ENCODE measurements at places on chromosomes 4 and X.

GRCh38 chr4:104248726-104249125 is 246.0 kb downstream of the CXXC4 start:
- no peak for DNase-seq

DNA sequence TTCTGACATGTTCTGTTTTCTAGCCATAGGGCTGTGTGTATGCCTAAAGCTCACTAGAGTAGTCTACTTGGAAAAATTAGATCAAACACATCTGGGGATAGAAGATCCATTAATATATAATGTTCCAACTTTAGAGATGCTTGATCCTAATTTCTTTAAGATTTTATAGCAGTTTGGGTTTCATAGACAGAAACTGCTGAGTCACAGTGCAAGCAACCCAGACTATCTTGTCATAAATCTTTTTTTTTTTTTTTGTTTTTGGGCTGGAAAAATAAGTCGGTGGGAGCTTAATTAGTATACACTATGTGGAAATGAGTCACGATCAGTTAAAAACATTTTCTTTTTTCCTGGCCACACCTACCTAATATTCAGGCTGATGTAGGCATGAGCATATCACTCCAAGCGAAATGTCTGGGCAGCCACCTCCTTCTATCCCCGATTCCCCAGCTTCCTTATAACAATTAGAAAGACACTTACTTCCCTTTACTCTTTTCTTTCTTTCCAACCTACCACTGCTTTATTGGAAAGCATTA is 58.2 kb upstream of the CASK start:
- no peak for DNase-seq

DNA sequence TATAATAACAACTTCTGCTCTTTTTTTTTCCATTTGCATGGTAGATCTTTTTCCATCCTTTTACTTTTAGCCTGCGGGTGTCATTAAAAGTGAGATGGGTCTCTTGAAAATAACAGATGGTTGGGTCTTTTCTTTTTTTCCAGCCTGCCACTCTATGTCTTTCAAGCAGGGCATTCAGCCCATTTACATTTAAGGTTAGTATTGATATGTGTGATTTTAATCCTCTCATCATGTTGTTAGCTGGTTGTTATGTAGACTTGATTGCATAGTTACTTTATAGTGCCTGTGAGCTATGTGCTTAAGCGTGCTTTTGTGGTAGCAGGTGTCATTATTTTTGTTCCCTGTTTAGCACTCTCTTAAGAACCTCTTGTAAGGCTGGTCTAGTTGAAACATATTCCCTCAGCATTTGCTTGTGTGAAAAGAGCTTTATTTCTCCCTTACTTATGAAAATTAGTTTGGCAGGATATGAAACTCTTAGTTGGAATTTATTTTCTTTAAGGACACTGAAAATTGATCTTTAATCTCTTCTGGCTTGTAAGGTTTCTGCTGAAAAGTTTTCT is 326.1 kb downstream of the SH3BGRL start:
- no peak for DNase-seq

DNA sequence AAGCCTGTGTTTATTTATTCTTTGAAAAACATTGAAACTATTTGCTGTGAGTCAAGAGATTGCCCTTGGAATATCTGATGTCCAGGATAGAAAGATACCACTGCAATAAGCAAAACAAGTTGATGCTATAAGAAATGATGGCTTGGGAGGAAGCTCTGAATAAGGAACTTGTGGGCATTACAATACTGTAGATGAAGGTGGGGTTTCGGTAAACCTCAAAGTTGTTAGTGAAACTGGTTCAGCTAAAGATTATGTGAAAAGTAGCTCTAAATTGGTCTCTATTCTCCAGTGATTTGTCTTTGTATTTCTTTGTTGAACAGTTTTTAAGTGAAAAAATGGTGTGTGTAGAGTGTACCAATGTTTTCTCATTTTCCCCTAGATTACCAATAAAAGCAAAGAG is 128.7 kb downstream of the AKAP4 start:
- no peak for DNase-seq

- DNase-seq, result no peak
Observed at GRCh38 chr4:100306018-100306417, 115.8 kb upstream of the DDIT4L start.

DNA sequence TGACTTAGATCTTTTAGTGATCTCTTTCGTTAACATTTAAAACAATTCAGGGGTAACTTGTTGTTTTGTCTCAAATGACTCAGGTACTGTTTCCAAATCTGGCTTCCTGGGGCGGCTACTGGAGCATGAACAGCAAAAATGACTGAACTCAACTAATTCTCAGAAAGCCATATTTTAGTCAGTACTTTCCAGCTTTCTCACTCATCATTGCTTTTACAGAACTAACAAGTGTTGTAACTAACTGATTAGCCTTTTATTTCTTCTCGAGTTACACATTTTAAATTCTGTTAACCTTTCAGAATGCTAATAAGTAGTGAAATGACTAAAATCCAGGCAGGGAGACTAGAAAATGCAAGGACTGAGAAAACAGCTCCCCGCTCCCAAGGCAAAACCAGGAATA is 55.3 kb downstream of the JADE3 start:
- peak; percentile 50 for DNase-seq

DNA sequence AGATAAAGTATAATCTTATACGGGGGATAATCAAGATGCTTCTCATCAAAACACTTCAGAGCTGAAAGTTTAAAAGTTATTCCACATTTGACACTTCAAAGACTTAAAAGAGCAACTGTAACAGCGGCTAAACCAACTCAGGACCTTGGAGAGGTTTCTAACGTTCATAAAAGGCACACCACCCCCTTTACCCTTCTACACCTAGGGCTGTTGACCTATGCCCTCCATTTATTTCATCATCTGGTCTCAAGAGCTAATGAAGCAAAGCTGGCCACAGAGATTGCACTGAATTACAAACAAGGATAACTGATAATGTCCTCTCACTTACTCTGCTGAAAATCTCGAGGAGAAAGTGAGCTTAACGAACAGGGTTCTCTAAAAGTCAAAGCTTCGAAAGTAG is 1.1 kb upstream of the RPS6KA6 start:
- DNase-seq, result no peak

DNA sequence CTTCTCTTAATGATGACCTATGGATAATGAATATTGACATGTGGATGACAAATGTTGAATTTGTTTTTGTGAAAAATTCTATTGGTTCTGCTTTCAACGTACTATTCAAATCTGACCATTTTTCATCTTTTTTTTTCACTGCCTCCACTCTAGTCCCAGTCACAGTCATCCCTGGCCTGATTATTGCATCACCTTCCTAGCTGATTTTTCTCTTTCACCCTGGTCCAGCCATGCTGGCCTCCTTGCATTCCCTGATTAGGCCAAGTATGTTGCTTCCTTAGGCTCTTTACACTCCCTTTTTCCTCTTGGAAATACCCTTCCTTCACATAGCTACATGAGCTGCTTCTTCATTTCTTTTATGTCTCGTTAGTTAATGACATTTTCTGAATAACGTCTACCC is 58.1 kb upstream of the MAP9 start:
- DNase-seq, result no peak

DNA sequence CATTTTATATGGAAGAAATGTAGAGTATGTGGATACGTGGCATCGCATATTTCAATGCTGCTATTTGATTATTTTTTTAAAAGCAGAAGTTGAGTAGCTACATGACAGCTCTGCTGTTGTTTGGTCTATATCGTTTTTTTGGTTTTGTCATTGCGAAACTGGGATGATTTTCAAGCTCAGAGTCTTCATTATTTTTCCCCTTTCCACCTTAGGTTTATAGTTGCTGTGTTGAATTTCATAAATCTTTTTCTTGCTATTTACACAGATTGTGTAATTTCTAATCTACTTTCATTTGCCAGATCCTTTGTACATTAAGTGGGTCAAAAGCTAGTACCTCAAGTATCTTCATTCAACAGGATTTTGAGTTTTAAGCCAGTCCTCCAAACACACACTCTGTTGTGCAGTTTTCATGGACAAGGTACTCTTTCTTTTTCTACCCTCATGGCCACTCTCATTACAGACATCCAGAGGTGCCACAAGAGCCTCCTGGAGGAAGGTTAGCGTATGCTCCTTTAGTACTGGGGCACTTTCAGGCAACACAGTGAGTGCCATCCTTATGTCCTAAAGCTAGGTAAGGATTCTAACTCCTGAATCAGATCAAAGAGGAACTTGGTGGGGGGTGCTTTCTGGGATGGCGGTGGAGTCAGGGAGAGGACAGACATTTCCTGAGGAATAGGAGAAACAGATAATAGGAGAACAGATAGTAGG is 123.2 kb downstream of the FHIP1A start:
- DNase-seq, result no peak

DNA sequence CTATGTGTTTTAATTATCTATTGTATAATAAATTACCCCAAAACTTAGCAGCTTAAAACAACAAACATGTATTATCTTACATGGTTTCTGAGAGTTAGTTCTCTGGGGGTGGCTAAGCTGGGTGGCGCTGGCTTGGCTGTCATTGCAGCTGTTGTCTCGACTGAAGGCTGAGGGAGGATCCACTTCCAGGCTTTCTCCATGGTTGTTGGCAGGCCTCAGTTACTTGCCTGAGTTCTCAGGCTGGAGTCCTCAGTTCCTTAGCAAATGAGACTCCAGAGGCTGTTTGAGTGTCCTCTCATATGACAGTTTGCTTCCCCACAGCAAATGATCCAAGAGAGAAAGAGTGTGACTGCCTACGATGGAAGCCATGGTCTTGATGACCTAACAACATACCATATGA is 23.5 kb upstream of the GALNT7 start:
- no peak for DNase-seq

DNA sequence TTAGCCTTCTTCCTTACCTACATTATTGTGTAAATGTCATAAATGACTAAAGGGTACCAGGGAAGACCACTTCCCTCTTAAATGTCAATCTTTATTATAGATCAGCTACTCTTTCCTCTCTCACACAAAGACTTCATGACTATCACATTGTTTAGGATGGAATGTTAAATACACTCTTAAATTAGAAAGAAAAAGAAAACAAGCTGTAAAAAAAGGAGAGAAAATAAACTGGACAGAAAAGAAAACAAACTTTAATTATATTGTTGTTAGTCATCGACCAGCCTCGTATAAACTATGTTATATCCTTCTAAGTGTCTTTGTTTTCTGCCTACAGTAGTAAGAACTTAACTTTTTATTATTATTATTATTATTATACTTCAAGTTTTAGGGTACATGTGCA is 666.4 kb upstream of the NR3C2 start:
- no peak for DNase-seq

DNA sequence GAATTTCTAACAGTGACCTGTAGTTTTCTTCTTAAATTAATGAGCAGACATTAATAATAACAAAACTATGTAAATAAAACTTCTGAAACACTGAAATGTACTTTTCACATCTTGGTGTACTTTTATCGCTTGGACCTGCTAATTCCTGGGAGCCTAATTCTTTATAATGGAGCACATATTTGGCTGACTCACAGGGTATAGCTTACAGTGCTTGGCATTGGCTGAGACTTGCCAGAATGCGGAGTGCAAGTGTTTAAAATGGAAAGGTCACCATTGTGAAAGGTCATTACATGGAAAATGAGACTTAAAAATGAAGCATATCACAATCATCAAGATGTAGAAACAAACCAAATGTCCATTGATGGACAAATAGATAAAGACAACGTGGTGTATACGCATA is 137.3 kb upstream of the PDLIM3 start:
- no peak for DNase-seq

DNA sequence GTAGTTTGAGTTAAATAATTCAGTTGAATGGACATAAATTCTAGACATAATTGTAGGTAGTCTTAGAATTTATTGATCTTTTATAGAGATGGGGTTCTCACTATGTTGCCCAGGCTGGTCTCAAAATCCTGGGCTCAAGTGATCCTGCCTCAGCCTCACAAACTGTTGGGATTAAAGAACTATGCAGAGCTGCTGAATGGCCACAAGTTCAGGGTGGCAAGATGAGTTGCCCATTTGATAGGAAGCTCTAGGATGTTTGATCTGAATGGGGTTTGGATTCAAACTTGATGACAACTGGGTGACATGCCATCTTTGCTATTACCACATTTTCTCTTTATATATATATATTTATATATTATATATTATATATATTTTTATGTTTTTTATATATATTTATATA is 3.6 kb downstream of the RPL36A start:
- no peak for DNase-seq

DNA sequence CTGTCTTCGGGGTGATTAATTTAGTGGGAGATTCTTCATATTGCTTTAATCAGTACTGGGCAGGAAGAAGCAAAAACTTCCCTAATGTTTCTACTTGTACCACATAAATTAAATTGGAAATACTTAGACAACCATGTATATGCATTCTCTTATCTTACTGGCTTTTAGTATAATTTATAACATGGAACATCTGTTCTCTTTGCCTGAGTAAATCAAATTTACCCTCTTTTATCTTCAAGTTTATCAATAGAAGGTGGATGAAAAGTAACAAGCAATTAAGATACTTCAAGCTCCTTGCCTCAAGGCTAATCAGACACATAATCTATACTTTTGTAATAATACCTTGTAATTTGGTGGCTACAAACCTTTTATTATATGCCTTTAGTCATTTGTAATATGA is 274.4 kb upstream of the ARX start:
- no peak for DNase-seq

DNA sequence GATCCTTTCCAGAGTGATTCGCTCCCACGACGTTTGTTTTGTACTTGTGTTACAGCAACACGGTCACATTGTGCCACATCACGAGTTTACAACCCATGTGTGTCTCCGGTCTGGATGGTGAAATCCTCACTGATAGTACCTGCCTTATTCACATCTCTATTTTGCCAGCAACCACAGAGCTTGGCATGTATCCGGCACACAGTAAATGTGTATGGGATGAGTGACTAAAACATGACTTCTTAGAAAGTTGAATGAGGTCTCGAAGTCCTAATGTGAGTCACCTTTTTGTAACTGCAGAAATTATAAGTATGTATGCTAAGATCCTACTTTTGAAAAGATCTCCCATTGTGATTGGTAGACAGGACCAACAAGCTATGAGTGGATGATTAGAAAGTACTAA is 7.5 kb downstream of the STOX2 start:
- no peak for DNase-seq

DNA sequence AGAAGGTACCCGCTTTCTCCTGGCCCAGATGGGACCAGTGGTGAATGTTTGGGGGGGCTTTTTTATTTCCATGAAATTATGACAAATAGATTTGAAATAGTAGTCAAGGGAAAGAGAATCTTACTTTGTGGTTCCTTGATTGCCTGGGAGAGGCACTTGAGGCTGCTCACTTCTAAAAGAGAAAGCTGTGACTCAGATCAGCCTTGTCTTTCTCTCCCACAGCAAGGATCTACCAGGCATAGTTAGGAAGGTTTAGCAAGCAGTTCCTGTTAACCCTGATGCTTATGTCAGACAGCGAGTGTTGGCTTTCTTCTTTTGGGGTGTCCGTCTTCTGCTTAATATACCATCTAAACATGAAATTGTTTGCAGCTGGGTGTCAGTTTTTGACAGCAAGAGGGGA is 114.5 kb downstream of the TSPAN7 start:
- DNase-seq, result no peak

- DNase-seq, result no peak
Observed at GRCh38 chr4:112073181-112073580, 72.1 kb upstream of the FAM241A start.

DNA sequence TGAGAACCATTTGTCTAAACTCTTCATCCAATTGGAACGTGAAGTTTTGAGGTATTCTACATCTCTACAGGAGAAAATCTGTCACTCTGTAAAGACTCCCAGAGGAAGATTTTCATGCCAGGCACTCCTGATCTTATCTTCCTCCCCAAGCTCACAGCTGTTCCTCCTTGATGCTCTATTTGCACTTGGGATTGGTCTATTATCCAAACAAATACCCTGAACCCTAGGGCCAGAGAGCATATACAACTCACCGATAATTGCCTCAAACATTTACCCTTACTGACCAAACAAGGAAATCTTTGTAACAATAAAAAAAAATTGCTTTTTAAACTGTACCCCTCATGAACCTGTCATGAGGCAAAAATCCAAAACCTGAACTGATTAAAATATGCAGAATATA is 372.7 kb downstream of the SH2D1A start:
- no peak for DNase-seq

Data from Peyer's patch (tissue), 4 donors.